ENCODE measurements at places on chromosomes 3 and 15.

DNA sequence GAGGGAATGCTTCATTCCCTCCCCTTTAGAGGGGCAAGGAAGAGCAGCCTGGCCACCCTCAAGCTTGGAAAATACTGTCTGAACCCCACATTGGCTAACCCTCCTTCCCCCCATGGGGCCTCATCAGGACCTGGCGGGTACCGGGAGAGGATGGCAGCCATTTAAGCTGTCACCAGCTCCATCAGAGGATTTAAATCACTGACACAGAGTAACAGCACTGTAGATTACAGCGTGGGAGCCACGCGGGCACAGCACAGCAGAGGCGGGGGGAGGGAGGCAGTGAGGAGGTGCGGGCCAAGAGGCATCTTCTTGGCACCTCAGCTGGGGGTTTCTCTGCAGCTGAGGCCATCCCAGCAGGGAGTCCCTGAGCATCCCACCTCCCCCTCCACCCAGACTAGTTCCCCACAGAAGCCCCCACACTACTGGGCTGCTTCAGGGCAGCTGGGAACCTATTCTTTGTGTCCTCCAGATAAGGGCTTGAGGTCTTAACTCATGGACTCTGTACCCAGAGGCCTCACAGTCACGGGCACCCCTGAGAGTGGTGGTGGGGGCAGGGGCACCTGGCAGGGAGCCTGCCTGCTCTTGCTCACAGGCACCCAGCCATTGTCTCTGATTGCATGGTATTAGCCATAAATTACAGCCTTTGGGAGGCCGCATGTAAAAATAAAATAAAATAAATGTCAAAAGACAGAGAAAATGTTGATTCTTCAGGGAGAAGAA is 21.9 kb upstream of the CACNA2D2 start:
- no peak for DNase-seq

DNA sequence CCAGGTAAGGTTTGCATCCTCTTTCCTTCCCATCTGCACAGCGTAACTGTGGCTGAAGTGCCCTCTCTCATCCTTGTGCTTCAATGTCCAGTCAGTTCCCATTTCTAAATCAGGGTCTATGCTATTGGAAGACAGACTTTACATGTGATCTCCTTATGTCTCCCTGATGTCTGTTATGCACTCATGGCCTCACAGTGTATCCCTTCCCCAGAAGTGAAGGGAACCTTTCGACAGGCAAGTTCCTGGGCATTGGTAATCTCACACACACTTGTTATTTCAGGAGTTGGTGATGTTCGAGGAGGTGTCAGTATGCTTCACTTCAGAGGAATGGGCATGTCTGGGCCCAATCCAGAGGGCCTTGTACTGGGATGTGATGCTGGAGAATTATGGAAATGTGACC is 7.4 kb downstream of the ZNF197 start:
- DNase-seq: no peak

- no peak for DNase-seq
These were observed 339.7 kb upstream of the NR2F2 start for GRCh38 chr15:95990833-95991232.

DNA sequence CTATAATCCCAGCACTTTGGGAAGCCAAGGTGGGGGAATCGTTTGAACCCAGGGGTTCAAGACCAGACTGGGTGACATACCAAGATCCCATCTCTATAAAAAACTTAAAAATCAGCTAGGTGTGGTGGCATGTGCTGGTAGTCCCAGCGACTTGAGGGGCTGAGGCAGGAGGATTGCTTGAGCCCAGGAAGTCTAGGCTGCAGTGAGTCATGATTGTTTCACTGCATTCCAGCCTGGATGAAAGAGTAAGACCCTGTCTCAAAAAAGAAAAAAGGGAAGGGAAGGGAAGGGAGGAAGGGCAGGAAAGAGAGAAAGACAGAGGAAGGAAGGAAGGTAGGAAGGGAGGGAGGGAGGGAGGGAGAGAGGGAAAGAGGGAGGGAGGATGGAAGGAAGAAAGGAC is 133.7 kb upstream of the LRRN1 start:
- no peak for DNase-seq

DNA sequence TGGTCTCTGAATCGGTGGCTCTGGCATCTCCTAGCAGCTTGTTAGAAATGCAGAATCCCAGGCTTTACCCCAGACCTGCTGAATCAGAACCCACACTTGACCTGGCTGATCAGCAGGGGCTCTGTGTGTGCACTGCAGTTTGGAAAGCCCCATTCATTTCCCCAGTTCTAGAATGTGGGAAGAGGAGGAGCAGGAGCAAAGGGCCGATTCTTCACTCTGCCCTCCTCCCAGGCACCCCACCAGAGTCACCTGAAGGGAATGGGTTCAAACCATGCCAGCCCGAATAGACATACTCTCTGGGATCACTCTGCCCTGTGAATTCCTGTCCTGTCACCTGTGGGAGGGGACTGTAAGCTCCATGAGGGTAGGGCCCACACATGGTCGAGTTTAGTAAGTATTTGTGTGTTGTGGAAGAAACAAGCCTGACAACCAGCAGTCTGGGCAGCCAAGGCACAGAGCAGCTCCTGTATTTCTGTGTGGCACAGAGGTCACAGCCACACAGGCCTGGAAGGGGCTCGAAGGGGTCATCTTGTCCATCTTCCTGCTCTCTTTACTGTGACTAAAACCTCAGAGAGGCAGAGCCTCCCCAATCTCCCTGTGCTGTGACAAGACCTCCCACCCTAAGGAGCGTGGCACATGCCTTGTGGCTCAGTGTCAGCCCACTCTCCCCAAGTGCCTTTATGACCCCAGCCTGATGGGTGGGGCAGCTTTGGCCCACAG is 29.0 kb upstream of the HHATL start:
- no peak for DNase-seq

Data from SHP77 (cell line).